Hippocampal formation (tissue), 2 donors: ENCODE measurements at places on chromosomes 2 and 18.

- no peak for DNase-seq
These were observed 454.0 kb downstream of the NBAS start for GRCh38 chr2:15107137-15107536.

DNA sequence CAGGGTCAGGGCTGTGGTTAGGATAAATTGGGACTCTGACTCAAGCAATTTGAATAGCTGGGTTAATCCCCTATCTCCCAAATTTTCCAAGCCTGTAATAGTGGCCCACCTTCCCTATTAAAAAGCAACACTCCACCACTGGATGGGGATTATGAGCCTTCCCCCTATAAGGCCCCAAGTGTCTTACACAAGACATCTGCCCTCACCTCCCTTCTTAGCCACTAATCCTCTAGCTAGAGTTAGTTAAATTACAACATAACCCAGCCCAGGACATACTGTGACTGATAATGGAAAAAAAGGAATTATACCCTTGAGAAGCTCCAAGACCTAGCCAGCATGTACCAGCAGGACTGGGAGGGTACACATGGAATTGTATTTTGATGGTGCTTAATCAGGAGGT is 190.4 kb downstream of the NRP2 start:
- DNase-seq, result no peak

GRCh38 chr2:72316774-72317173 is 169.1 kb upstream of the CYP26B1 start:
- no peak for DNase-seq

DNA sequence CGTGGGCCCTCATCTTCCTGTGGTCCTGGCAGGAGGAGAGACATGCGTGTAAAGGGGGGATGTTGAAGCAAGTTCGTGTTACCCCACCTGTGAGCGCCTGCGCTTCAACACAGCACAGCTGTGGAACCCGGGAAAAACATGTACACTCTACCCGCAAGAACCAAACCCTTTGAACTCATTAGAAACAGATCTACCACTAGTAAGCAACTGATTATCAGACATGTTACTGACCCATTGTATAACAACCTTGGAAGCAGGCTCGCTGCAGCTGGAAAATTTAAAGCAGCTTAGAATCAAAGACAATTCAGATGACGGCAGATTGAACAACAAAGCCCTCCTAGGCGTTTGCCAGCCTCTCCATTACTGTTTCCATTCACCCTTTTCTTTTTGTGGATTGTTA is 771.7 kb upstream of the SALL3 start:
- no peak for DNase-seq

GRCh38 chr2:239024226-239024625 is 176.3 kb downstream of the TWIST2 start:
- no peak for DNase-seq

GRCh38 chr18:79645291-79645983 is 34.2 kb upstream of the CTDP1 start:
- no peak for DNase-seq

GRCh38 chr2:203869223-203870042 is 1.9 kb downstream of the CTLA4 start:
- no peak for DNase-seq

- no peak for DNase-seq
These were observed 12.6 kb upstream of the KCNG2 start for GRCh38 chr18:79784965-79785770.

- DNase-seq, result no peak
These were observed 142.2 kb downstream of the MAP2 start for GRCh38 chr2:209565896-209566582.

GRCh38 chr2:123566291-123566946 is 458.7 kb upstream of the CNTNAP5 start:
- no peak for DNase-seq

DNA sequence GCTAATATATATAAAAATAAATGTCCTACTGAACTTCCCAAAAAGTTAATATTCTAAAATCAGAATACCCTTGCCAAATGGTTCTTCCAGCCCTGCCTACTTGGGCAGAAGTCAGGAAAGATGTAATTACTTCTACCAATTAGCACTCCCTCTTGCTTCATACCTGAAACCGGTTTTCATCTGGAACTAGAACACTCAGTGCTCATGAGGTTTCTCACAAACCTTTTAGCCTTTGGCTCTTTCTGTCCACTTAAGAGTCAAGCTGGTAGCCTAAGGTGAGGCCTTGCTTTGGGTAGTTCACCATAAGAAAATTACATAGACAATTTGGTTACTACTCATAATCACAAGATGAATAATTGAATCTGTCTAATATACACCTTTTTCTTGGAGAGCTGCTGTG is 4.1 kb downstream of the DSG3 start:
- DNase-seq, result no peak

DNA sequence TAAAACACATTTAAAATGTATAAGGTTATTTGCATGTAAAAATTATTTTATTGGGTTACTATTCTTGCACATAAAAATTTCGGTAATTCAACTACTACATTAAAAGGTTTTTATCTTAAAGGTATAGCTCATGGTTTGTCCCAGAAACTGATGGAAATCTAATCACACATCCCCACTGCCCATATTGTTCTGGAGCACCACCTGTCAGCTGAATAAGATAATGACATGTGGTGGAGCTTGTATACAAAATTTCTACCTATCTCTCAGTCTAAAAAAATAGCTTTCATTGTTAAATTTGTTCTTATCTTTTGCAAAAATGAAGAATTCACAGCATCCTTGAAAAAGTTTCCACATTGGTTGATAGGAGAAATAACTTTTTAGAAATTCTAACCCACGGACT is 18.3 kb downstream of the ERBB4 start:
- DNase-seq, result no peak

GRCh38 chr2:11642972-11643371 is 27.0 kb downstream of the NTSR2 start:
- no peak for DNase-seq

DNA sequence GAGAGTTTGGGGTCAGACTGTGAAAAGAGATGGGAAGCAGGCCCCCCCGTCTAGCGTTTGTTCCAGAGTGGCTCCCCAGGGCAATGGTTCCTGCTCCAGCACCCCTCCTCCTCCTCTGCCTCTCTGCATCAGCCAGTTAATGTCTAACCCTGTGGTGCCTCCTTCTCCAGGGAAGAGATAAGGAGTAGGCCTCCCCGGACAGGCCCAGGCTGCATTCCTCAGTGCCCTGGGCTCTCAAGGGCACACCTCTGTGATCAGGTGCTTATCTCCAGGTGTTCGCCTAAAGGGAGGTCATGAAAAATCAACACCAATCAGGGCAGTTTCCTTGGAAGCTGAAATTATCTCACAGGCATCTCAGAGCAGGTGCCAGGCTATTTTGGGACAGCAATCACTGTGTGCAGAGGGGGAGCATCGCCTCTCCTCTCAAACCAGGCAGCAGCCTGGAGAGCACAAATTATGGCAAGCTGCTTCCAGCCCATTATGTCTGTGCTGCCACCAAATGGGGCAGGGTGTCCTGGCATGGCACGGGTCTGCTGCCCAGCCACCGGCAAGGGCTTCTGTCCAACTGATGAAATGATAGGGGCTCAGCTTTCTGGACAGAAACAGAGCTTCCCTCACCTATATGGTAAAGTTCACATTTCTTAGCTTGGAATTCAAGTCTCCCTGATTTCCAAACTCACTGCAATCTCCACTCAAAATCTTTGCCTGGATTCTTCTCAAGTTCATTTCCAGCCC is 255.8 kb upstream of the SLC14A2 start:
- no peak for DNase-seq
